ENCODE measurements at places on chromosomes 3 and 15.

DNA sequence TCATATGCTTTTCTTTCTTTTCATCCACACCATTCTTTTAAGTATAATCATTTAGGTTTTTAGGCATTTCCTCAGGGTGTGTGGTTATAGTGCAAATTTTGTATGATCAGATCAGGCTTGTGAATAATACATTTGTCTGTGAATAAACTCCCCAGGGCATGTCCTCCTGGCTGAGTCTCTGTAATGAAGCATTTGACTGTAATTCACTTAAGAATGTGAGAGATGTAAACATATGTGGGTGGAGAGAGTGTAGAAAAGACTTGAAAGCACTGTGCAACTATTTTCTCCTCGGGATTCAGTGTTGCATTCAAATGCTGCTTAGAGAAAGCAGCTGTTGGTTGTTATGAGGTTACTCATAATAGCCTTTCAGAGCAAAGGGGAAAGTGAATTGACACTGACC, 996.5 kb downstream of the TUSC7 start:
- DNase-seq: no peak

- no peak for DNase-seq
These were observed 413.9 kb downstream of the EPHA3 start for GRCh38 chr3:89521328-89521727.

DNA sequence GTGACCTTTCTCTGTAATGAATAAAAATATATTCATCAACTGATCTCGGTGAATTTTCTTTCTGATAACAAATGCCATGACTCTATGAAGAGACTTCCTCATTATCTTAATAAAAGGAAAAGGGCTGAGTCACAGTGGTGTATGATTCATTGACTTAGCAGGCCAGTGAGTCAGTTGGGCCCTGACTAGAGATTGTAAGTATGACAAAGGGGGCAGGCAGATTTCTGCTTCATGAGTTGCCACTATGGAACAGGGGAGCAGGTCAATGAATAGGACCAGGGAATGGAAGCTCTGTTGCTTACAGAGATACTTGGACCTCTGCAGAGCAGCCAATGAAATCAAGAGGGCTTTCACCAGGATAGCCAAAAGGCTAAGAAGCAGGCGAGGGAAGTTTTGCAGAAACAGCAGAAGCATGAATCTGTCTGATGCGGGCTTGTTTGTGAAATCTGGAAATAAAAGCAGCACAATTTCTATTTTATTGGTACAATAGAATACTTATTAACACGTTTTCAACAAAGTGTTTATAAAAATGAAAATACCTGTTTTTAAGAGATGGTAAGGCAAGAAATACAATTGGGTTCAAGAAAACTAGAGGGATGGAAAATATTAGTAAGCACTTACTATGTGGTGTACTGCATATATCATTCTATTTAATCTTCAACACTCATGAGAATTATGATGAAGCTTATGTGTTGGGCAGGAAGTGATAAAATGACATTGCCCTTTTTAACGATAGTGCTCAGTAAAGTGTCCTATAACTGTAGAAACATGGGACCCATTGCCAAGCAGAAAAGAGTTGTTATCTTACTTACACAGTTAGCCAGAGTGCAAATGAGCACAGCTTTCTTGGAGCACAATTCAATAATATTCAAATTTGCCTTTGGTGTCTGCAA, 169.8 kb upstream of the MYRIP start:
- peak; percentile 42 for DNase-seq

- DNase-seq: no peak
These were observed 445.5 kb upstream of the TBL1XR1 start for GRCh38 chr3:177642804-177643125.

- no peak for DNase-seq
These were observed 68.7 kb upstream of the FURIN start for GRCh38 chr15:90799639-90800170.

DNA sequence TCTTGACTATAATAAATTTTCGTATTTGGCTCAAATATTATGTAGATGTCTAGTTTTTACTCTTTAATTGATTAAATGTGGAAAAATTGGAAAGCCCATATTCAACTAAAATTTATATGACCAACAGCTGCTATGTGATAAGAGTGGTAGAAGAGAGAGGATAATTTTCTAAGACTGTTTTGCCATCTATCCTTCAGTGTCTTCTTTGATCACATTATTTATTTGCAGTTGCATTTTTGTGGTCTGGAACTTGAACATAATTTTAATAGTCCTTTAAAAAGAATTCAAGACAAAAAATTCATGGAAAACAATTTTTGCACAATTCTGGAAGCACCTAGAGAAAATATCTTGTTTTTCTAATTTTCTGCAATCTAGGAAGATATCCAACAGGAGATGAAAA, 213.3 kb upstream of the THBS1 start:
- DNase-seq: no peak

DNA sequence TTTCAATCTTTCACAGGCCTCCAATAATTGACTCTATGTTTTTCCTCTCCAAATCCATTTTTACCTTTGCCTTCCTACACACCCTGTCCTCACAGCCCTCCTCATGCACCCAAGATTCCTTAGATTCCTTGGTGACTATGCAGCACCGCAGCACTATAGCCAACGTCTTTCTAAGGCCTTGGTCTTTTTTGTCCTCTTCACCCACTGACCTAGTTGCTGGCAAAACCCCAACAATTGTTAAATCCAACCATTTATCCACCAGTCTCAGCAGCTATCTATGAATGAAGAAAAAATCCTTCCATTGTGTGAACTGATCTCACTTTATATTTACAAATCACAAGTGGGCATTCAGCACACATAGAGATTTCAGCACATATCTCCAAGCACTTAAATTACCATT, 203.9 kb downstream of the VGLL3 start:
- no peak for DNase-seq

GRCh38 chr3:184907681-184908649, 96.0 kb downstream of the VPS8 start:
- no peak for DNase-seq

- DNase-seq: no peak
These were observed 585.6 kb downstream of the TBL1XR1 start for GRCh38 chr3:176611703-176612102.

GRCh38 chr3:121477589-121477988, 68.2 kb downstream of the POLQ start:
- DNase-seq: no peak

DNA sequence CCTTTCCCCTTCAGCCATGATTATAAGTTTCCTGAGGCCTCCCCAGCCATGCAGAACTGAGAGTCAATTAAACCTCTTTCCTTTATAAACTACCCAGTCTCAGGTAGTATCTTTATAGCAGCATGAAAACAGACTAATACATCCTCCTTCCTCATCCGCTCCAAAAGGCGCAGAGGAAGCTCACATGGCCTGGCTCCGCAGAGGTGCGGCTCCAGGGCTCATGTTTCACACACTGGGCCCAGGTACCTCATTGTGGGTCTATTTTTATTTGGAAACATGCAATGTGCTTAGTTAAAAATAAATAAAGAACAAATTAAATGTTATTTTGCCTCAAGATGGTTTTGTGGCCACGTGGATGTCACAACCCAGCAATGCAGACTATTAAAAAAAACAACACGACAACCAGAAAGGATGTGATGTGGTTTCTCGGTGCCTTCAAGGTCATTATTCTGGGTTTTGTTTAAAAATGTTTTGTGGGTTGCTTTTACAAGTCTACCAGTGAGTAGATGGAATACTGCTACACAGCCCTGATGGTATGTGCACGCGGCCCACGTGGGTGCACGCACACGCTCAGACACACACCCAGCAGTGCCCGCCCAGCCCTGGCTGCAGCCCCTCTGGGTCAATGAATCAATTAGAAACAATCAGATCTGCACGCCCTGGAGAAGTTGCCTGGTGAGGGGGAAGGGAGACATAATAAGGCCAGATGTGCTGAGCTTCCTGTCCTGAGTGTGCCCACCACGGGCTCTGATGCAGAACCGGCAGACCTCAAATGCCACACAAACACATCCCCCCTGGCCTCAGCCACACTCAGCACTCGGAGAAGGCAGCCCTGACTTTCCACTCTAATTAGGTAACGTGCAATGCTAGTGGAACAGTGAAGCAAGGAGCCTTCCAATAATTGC, 140.1 kb downstream of the ADAMTS17 start:
- no peak for DNase-seq

GRCh38 chr3:71127844-71128243, 455.7 kb downstream of the FOXP1 start:
- no peak for DNase-seq

DNA sequence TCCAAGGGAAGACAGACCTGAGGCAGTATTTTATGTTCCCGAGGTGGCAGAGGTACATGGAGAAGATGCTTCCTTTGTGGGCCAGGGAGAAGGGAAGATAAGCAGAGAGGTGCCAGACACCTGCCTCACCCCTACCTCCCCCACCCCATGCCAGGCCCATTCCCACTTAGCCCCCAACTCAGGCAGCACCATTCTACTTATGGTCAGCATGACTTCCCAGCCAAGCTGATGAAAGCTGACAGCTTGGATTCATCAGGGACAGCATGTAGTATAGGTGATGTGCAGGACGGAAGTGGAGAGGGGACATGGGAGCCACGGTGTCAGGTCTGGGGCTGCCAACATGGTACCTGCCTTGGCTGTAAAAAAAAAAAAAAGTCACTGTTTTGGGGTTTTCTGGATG, 57.5 kb upstream of the CSPG4 start:
- no peak for DNase-seq

- no peak for DNase-seq
These were observed 231.5 kb upstream of the FEZF2 start for GRCh38 chr3:62604751-62605351.

DNA sequence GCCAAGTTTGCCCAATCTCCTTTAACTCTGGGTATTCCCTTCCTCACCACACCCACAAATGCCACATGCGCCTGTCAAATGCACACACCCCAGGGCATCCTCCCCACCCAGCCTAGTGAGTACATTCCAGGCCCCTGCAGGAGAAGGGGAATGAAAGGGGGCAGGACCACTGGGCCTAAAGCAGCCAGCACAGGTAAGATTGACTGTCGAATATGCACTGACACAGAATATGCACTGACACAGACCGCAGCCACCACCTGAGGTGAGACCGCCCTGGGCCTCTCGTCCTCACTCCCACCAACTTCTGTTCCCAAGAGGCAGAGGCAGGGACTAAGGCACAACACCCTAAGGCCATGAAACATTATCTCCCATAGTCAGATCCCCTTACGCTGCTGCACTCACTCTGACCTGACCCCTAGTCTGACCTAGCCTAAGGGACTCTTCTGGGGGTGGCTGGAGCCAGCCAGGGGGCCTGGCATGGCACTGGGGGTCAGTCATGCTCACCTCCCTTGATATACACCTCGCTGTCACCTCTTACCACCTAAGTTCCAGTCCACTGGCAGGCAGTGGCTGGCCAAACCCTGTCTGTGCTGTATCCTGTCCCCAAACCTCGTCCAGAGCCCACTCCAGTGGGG, 10.8 kb downstream of the AP3B2 start:
- no peak for DNase-seq

- DNase-seq: no peak
These were observed 183.0 kb upstream of the THBS1 start for GRCh38 chr15:39397883-39398282.

GRCh38 chr3:149640976-149641728, 16.7 kb downstream of the WWTR1 start:
- no peak for DNase-seq

DNA sequence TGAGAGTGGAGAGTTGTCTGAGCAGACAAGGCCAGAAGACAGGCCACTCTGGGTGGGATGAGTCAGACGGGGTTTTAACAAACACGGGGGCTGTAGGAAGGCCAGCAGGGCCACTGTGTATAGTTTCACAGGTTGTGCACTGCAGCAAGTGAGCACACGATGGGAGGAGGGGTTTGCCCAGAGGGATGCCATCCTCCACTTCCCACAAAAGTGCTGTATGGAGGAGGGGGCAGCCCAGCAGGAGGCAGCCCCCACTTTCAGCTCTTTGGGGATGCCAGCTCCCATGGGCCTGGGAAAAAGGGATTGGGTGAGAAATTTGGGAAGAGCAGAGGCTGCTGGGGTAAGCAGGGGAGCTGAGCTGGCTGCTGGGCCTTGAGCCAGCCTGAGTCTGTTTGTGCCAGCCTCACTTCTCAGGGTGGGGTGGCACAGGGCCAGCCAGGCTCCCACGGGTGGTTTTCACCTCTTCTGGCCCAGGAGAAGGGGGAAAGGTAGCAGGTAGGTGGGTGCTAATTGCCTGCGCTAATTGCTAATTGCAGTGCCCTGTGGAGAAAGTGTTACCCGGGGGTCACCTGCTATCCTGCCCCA, 6.7 kb downstream of the ZBTB47 start:
- DNase-seq: no peak

GRCh38 chr3:112379020-112379690, 46.2 kb downstream of the CD200 start:
- no peak for DNase-seq

- DNase-seq: no peak
These were observed 34.2 kb downstream of the VGLL4 start for GRCh38 chr3:11609481-11609880.

DNA sequence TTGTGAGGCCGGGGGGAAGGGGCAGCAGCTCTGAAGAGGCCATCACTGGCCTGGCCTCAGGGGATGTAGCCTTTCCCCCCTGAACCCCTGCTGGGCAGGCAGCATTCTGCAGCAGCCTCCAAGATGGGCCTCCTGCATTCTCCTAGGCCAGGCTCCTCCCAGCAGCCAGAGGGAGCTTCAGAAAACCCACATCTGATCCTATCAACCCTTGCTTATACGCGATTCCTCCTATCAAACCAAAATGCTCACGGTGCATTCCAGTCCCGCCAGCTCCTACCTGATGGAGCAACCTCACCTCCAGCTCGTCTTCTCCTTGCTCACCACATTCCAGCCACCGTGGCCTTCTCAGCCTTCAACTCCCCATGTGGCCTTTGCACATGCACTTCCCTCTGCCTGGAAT, 85.7 kb downstream of the MEGF11 start:
- DNase-seq: no peak

GRCh38 chr3:53939086-53939582, 47.5 kb upstream of the SELENOK start:
- no peak for DNase-seq

DNA sequence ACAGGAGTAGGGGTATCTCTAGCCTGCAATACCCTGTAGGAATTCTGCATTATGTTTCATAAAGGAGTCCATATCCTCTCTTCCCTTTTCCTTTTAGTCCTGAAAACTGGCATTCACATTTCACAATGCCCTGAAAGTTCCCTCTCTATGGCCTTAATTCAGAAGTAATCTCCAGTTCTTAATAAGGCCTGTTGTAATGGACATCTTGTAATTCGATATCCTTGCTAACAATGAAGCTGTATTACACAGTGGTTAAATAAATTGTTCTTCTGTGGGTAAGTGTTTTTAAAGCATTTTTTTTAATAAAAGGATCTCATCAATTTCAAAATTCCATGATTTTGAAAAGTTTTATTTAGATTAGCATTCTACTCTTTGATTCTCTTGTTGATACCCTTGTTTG, 34.3 kb upstream of the NEO1 start:
- no peak for DNase-seq
